ENCODE measurements at places on chromosomes 5 and 9. TPM values are rescaled to one million over a fixed set of nuclear protein-coding genes. Genes with fewer than 3 reads are reported as not detected.

Gene DHX29
- 7.2 TPM for polyA plus RNA-seq

Gene TAF11L5
- not detected for polyA plus RNA-seq

Gene ZNF879
- polyA plus RNA-seq = 0.76 TPM

Gene RAB3C
- polyA plus RNA-seq = 17.1 TPM

Gene CER1
- polyA plus RNA-seq = 4.1 TPM

Gene SMIM32
- 1.8 TPM for polyA plus RNA-seq

Gene PCDHGA5
- polyA plus RNA-seq = 1.0 TPM

Gene PCDHGB3
- polyA plus RNA-seq = 0.49 TPM

Gene GABRG2
- 7.6 TPM for polyA plus RNA-seq

Gene ACOT12
- polyA plus RNA-seq = not detected

Gene ECM2
- polyA plus RNA-seq = 1.3 TPM

Gene GGTA1
- polyA plus RNA-seq = 6.2 TPM

Gene ADAMTSL1
- polyA plus RNA-seq = 43.5 TPM

Gene SLC6A7
- polyA plus RNA-seq = 4.1 TPM

Gene SERINC5
- polyA plus RNA-seq = 9.8 TPM

Data from brain (organoid and tissue), 16 donors.